ENCODE measurements at places on chromosomes 2 and 18.

DNA sequence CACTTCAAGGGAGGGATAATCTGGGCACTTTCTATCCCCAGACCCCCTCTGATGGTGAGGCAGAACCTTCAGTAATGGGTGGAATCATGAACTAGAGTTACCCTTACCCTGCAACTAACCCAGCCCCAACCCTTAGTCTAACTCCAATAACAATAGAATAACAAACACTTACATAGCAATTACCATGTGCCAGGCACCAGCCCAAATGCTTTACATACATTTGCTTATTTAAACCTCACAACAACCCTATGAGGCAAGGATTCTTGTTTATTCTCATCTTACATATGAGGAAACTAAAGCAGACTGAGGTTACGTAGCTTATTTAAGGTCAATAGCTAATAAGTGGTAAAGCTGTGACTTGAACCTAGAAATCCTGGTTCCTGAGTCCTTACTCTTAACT is 132.8 kb downstream of the CYP26B1 start:
- DNase-seq = no peak

- no peak for DNase-seq
Observed at GRCh38 chr18:21682371-21683051, 22.1 kb downstream of the ABHD3 start.

- DNase-seq = no peak
Observed at GRCh38 chr18:36503477-36503876, 206.0 kb downstream of the FHOD3 start.

DNA sequence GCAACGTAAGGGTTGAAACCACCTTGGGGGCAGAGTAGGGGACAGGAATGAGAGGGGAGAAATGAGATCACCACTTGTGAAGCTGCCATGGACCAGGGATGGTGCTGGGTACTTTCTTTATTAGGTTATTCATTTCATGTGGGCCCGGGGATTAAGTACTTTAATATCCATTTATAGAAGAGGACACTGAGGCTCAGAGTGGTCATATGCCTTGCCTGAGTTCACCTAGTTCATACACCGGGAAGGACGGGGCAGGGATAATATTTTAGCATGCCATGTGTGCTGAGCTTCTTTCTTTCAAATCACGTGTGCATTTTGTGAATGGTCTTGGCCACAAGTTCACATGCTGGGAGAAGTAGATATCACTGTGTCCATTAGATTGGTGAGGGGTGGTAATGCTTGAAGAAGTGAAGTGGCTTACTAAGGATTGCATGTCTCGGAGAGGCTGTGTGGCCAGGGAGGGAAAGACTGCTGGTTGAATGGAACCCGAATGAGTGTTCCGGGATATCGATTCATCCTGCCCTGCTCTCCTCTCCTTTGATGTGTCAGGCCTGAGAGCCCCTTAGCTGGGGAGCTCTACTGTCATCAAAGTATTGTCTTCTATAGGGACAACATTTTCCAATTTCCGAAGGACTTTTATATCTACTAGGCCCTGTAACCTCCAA is 187.1 kb downstream of the MYCN start:
- no peak for DNase-seq

DNA sequence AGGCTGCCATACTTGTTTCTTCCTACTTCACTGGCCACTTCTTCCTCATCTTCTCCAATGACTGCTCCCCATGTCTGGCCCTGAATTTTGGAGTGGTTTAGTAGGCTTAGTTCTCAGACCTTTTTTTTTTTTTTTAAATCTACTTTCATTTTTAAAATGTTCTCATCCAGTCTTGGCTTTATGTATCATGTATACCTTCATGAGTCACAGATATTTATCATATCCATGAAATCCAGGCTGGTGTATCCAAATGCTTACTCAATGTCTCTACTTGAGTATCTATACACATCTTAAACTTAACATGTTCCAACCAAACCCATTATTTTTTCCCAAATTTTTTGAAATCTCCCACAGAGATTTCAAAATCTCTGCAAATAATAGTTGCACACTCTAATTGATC is 26.3 kb upstream of the CFAP36 start:
- no peak for DNase-seq

GRCh38 chr18:75923169-75923568 is 495.7 kb upstream of the SMIM21 start:
- DNase-seq = no peak

GRCh38 chr18:8699948-8700347 is 5.4 kb upstream of the MTCL1 start:
- no peak for DNase-seq

- no peak for DNase-seq
Observed at GRCh38 chr2:23654756-23655155, 269.8 kb downstream of the KLHL29 start.

GRCh38 chr2:239667431-239667985 is 266.7 kb upstream of the HDAC4 start:
- DNase-seq = no peak

GRCh38 chr2:240840435-240841060 is 20.5 kb upstream of the KIF1A start:
- DNase-seq = peak; percentile 82

GRCh38 chr18:38413193-38413592 is 847.6 kb upstream of the CELF4 start:
- no peak for DNase-seq

- DNase-seq = peak; percentile 42
Observed at GRCh38 chr2:149313512-149313972, 16.8 kb upstream of the LYPD6 start.

DNA sequence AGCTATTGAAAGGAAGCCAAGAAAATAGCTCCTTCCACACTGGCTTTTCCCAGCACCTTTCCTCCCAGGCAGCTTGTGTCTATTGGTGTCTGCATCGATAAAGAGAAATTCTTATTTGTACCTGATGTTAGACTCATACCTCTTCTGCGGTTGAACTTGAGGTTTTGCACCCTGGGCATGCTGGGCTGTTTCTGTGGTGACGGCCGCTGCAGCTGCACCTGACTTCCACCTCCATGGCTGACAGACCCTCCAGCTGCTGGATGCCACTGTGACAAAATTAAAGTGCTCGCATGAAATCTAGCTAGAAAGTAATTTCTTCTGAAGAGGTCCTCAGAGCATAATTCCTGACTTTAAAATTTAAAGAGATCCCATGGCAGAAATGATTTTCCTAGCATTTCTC is 6.6 kb downstream of the FECH start:
- no peak for DNase-seq

GRCh38 chr2:202290316-202290715 is 24.8 kb downstream of the NOP58 start:
- no peak for DNase-seq

- DNase-seq = no peak
Observed at GRCh38 chr2:42031281-42032223, 16.3 kb upstream of the PKDCC start.

DNA sequence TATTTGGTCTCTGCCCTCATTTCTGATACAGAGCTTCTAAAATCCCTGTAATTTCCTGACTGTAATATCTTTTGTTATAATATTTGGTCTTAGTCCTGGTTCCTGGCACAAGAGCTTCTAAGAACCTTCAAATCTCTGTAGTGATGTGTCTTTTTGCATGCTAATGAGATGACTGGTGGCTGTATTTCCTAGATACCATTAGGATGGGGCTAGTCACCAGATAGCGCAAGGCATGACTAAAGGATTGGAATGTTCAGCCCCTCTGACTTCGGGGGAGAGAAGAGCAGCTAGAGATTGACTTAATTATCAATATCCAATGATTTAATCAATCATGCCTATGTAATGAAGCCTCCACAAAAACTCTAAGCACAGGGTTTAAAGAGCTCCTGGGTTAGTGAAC is 620.8 kb upstream of the ACVR2A start:
- no peak for DNase-seq

DNA sequence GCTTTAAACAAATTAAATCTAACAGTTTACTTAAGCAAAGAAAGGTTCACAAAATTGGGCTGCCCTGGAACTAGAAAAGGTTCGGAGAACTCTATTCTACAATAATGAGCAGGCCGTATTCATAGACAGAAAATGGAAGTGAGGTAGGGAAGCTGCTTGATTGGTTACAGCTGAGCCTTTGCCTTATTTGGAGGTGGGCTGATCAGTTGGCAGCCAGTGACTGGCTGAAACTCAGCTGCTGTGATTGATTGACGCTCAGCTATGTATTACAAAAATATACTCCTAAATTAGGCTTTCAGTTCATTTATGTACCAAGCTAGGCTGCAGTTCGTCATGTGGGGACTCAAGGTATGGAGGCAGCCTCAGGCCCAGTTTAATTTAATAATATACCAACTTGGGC is 42.3 kb upstream of the TTR start:
- DNase-seq = no peak

GRCh38 chr18:36139245-36139644 is 9.5 kb downstream of the ELP2 start:
- DNase-seq = no peak

GRCh38 chr2:66852953-66853352 is 418.0 kb downstream of the MEIS1 start:
- DNase-seq = no peak

DNA sequence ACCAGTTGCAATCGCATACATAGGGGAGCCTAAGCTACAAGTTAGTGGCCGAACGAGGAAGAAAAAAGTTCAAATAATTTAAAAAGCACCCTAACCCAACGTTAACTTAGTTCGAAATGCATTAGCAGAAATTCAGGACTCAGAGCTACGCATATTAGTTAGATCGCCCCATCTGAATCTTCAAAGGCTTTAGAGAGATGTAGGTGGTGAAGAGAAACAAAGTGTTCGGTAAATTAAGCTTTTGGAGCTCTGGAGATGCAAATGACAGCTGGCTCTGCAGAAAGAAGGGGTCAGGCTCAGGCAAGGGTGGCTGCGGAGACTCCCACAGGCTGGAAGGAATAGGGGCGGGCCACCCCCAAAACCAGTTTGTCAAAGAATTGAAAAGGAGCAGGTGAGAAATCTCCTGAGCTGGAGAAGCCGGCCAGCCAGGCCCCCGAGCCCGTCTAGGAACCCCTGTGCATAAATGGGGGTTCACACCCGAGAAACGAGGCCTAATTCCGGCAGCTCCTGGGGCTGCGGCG is 621 bp downstream of the TXNL1 start:
- DNase-seq = no peak

DNA sequence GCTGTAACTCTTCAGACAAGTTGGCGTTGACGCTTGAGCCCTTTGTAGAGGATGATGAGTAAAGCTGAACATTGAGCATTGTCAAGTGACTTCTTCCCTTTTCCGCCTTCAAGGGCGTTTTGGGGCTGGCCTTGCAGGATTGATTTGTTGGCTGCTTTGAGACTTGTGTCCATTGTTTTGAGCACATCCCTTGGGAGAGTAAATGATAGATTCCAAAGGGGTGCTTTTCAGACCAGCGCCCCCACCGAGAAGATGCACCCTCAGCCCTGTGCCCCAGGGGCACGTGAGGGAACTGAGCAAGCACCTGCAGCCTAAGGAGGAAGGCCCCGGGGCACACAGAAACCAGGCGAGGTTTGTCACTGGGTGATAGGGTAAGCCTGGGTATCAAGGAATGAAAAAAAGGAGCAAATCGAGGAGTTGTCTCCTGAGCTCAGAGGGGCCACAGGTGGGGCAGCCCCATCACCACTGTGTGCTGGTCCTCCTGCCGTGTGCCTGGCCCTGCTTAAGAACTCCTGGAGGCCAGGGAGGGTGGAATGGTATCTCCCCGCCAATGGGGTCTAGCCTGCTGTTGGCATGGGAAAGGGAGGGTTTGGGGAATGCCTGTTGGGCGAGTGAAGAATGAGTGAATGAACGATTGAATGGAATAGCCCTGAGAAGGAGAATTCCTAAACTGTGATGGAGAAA is 64.0 kb downstream of the RAB31 start:
- DNase-seq = no peak

DNA sequence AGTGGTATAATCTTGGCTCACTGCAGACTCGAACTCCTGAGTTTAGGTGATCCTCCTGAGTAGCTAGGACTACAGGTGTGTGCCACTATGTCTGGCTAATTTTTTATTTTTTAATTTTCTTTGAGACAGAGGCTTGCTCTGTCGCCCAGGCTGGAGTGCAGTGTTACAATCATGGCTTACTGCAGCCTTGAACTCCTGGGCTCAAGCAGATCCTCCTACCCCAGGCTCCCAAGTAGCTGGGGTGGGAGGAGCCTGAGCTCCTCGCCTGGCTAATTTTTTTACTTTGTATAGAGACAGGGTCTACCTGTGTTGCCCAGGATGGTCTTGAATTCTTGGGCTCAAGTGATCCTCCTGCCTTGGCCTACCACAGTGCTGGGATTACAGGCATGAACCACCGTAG is 62.5 kb downstream of the BABAM2 start:
- no peak for DNase-seq

DNA sequence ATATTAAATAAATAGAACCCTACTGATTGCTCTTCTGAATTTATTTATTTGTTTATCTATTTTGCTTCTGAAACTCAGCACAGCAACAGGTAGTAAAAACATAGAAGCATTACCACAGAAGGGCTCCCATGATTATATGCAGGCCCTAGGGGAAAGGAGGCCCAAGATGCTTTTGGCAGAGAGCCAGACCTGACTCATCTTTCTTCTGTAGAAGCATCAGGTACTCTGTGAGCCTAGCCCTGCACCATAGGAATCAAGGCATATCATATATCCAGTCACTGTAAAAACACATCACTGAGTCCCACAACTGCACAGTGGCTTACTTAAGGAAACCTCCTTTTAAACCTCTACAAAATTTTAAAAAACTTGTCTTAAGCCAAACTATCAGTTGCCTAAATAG is 1.8 kb downstream of the SCN9A start:
- peak; percentile 15 for DNase-seq

- DNase-seq = no peak
Observed at GRCh38 chr2:147553775-147554271, 291.0 kb upstream of the ACVR2A start.

GRCh38 chr2:98500561-98500960 is 55.9 kb downstream of the INPP4A start:
- no peak for DNase-seq

- no peak for DNase-seq
Observed at GRCh38 chr2:18271370-18272147, 288.9 kb downstream of the RDH14 start.

- no peak for DNase-seq
Observed at GRCh38 chr18:37499044-37499443, 66.6 kb downstream of the CELF4 start.

- no peak for DNase-seq
Observed at GRCh38 chr2:161710131-161710915, 86.1 kb downstream of the SLC4A10 start.

- no peak for DNase-seq
Observed at GRCh38 chr2:219499058-219499307, 292 bp downstream of the GMPPA start.

DNA sequence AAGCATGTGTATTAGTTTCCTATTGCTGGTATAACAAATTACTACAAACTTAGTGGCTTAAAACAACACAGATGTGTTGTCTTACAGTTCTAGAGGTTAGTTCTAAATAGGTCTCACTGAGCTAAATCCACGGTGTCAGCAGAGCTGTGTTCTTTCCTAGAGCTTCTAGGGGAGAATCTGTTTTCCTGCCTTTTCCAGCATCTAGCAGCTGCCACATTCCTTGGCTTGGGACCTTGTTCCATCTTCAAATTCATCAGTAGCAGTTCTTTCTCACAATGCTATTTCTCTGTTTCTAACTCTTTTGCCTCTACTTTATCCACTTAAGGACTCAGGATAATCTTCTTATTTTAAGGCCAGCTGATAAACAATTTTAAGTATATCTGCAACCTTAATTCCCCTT is 32.2 kb upstream of the CREB1 start:
- DNase-seq = no peak

- DNase-seq = no peak
Observed at GRCh38 chr2:96111823-96112500, 4.4 kb downstream of the ADRA2B start.

- DNase-seq = no peak
Observed at GRCh38 chr2:111159641-111160040, 38.9 kb downstream of the BCL2L11 start.

- DNase-seq = no peak
Observed at GRCh38 chr2:37555457-37555856, 116.0 kb downstream of the CDC42EP3 start.

GRCh38 chr18:6920099-6920955 is 190.8 kb downstream of the ARHGAP28 start:
- DNase-seq = peak; percentile 1

Data from SW 1271 (cell line).